ENCODE measurements at places on chromosomes 1 and 21.

DNA sequence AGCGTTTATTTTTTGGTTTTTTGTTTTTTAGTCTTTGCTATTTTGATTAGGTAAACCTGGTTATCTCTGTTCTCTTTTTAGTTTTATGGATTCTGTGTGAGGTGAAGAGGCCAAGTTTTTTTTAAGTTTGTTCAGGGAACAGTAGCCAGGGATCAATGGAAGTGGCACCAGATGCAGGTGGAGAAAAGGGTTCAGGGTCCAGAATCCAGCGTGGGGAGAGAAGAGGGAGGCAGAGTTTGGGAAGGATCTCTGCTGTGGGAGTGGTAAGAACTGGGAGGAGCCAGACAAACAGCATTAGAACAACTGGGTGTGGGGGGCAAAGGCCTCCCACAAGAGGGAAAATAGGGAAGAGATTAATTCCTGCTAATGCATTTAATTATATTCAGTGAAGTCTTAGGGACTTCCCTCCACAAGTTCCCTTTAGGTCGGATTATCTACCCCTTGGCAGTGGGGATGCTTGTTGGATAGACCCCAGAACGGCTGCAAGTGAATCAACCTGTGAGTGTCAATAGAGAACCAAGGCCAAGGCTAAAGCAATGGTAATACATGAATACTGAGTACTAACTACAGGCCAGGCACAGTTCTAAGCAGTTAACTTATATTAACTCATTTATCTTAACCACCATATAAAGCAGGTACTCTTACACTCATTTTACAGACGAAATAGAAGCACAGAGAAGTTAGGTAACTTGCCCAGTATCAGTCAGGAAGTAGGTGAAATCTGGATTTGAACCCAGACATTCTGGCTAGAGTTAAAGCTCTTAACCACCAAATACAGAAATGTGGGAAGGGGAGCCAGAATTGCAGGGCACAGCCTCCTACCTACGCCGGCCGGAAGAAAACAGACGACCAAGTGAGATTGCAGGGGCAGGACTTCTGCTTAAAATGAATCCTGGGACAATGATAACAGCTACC lies 498 bp downstream of the GNAT2 start:
- DNase-seq: no peak

GRCh38 chr1:57549300-57549699 lies 125.4 kb upstream of the DAB1 start:
- DNase-seq: no peak

- no peak for DNase-seq
These were observed 15.0 kb downstream of the CDKN2C start for GRCh38 chr1:50985094-50985493.

DNA sequence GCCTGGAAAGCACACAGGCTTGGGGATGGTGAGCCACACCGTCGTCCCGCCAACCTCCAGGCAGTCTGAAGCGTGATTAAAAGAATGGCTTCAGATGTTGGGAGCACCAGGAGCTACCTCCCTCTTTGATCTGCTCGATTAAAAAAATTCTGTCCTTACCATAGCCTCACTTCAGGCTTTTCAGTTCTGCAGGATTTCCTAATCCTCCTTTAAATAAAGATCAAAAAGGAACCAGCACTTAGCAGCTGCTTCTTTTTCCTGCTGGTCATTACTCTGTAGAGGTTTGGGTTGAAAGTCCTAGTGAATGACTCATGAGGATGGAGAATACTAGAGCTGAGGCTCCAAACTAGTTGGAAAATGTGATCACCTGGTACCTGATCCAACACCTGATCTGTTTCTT lies 71.9 kb upstream of the C1orf174 start:
- no peak for DNase-seq

- DNase-seq: no peak
These were observed 20.4 kb downstream of the H3-3A start for GRCh38 chr1:226082959-226083301.

DNA sequence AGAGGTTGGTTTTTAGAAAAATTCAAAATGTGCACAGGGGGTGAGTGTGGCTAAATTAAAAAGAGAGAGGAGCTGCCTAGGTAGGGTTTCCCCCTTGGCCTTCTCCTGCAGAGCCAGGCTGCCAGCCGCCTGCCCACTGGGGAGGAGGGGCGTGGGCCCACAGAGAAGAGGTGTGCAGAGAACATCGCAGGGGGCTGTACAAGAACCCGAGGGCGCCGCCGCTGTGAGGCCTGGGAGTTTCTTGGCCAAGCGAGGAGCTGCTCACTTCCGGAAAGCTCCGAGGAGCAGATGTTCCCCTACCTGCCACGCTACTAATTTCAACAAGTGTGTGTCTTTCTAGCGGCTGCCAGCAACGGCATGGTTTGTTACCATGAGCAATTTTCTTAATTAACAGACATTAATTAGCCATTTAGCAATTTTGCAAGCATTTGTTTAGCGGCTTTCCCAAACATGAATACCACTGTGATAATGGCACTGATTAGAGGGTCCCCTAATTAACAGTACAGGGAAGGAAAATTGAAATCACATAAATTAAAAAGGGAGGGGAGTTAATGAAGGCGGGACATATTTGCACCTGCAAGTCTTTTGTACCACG lies 59.7 kb downstream of the MRPL37 start:
- no peak for DNase-seq
